ENCODE measurements at places on chromosomes 12 and 14.

GRCh38 chr14:30706704-30707103 lies 84.6 kb downstream of the SCFD1 start:
- DNase-seq = no peak

DNA sequence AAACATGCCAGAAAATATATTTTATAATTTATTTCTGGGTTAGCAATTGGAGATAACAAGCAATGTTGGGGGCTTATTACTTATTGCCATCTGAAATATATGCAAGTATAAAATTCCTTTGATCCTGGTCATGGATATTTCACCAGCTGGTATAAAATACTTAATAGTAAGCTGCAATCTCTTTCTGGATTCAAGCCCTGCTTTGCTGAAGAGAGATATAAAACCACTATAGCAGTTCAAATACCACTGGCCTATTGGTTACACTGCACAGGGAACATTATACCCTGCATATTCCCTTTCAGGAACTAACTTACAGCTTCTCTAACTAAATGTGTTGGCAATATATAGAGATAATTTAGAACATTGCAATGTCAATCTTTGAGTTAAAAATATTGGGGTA lies 546.2 kb upstream of the ATP2B1 start:
- DNase-seq = no peak

- DNase-seq = no peak
Measured at GRCh38 chr12:47903927-47904712, 674 bp downstream of the VDR start.

- no peak for DNase-seq
Measured at GRCh38 chr14:89270439-89271227, 146.4 kb downstream of the FOXN3 start.

DNA sequence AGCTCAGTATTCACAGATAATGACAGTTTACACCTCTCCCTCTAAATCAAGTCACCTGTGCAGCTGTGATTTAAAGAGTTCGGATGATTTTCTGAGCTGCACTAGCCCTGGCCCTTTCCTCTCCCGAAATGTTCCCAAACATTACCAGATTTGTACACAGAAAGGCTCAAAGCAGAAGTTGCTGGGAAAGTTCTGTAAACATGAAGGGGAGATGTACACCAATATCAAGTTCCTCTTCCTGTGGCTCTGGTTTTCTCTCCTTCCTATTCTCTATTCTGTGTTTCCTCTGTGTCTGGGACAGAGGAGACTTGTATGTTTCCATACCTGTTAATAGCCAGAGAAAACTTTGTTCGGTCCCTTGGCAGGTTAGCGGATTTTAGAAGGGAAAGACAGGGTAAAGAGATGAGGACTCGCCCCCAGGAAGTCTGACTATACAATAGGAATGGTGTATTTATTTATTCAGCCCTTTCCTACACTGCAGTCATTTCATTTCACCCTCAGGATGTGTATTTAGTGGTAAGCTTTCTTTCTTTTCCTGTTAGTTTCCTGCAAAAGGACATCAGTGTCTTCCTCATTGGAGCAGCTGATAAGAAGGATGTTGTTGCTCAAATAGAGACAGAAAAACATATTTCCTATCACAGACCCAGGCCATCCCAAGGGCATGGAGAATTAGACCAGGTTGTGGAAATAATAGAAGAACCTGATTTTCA lies 7.6 kb upstream of the NUMB start:
- no peak for DNase-seq

- DNase-seq = no peak
Measured at GRCh38 chr12:25903603-25904245, 54.8 kb upstream of the RASSF8 start.

DNA sequence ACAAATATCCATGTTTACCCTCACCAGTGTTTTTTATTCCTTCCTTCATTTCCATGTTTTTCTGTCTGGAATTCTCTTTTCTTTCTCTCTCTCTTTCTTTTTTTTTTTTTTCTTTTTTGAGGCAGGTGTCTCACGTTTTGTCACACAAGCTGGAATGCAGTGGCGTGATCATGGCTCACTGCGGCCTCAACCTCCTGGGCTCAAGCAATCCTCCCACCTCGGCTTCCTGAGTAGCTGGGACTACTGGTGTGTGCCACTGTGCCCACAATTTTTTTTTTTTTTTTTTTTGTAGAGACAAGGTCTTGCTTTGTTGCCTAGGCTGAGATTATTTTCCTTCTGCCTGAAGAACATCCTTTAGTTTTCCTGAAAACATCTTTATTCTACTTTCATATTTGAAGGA lies 15.0 kb upstream of the AMIGO2 start:
- no peak for DNase-seq

- no peak for DNase-seq
Measured at GRCh38 chr12:39830171-39830570, 210.6 kb upstream of the ABCD2 start.

DNA sequence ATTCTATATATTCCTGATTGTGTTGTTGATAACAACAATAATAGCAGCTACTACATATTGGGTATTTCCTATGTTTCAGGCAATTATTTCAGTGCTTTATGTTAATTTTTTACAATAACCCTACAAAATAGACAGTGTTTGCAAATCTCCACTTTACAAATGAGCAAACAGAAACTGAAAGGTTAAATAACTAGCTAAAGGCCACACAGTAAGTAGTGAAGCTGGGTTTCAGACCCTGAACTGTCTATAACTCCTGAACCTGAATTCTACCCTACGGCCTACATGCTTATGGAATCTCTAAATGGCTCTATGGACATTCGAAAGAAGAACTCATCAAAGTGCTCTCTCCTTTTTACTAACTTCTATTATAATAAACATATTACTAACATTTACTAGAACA lies 19.7 kb upstream of the NUDT4 start:
- no peak for DNase-seq

- DNase-seq = no peak
Measured at GRCh38 chr14:77097006-77097699, 905 bp upstream of the CIPC start.

GRCh38 chr14:35821564-35822411 lies 4.3 kb upstream of the BRMS1L start:
- no peak for DNase-seq

DNA sequence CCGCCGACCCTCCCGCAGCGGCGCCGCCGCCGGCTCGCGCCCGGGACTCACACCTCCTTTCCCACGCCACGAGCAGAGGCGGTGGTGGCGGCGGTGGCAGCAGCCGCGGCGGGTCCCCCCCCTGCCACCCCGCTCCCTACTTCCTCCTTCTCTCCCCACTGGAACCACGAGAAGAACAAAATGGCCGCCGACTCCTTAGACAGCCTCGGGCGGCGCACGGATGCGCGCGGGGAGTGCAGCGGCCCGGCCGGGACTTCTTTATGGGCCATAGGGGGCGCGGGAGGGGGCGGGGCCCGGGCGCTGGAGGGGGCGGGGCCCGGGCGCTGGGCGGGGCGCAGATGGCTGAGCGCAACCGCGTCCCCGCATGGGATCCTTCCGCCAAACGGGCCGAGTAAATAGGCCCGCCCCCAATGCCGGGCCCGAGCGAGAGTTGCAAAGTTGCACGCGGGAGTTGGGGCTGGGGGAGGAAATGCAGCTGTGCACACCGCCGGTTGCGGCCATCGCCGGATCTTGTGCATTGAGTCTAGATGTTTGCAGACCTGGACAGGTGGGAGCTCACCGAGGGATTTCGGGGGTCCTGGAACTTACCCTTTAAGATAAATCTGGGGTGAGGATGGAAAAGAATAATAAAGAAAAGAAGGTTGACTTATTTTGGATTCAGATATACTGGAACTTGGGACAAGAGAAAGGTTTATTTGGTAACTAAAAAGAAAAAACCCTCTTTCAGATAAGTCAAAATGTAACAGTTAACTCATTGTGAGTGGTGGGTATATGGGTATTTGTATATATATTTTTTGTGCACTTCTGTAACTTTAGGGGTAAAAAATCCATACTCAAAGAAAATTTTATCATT lies at the start of gene PPP1CC:
Gene PPP1CC (minus strand): TSS at position 174 of the 853 bp plus-strand sequence. CDS start 184 bp downstream, outside the sequence.
- peak; percentile 80 for DNase-seq

- DNase-seq = no peak
Measured at GRCh38 chr12:119176267-119177055, 2.3 kb upstream of the HSPB8 start.

- no peak for DNase-seq
Measured at GRCh38 chr14:104416383-104416782, 163.2 kb upstream of the C14orf180 start.

DNA sequence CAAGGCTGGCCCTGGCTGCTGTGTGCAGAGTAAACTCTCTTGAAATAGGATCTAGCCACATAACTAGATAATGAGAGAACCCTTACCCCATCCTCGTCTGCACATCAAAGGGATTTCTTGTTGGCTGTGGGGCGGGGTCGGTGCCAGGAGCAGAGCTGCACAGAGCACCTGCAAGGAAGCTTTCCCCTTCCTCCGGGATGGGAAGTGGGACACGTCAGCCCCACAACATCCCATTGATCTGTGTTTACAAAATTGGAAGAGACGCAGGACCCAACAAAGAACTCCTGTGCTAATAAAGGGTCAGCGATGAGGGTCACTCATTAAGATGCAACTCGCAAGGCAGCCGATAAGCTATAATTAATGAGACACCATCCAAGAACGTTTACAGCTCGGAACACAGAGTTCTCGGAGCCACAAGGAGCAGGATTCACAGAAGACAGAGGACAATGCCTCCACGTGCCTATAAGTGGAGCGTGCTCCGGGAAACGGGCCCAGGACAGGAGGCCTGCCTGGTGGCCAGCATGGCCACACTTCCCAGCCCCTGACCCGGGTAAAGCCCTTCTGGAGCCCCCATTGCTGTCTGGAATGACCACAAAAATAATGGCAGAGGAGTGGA lies 171.5 kb downstream of the SLC15A4 start:
- no peak for DNase-seq

DNA sequence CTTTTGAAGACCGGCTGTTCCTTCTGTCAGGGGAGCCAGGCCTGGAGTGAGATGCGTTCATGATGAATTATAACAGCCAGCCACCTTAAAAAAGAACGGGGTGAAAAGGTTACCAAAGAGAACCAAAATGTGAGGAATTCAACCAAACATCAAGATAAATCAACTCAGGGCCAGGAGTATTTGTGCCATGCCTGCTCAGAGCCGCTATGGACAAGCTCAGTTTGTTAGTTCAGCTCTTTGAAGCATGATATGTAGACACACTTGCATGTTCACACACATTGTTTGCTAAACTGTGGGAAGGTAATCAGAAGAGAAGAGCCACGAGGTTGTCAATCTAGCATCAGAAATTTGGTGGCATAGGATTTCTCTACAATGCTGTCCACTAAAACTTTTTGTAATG lies 367.4 kb upstream of the TBX3 start:
- DNase-seq = no peak

DNA sequence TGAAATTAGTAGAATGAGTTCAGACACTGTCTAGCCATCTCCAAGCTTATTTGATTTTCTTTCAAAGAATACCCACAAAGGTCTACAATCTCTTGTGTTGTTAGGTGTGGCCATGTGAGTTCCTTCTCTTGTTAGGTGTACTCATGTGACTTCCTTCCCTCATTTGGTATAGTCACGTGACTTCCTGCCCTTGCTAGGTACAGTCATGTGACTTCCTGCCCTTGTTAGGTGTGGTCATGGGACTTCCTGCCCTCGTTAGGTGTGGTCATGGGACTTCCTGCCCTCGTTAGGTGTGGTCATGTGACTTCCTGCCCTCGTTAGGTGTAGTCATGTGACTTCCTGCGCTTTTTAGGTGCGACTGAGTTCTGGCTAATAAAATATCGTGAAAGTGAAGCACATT lies 179.6 kb downstream of the TMX1 start:
- DNase-seq = peak; percentile 2

DNA sequence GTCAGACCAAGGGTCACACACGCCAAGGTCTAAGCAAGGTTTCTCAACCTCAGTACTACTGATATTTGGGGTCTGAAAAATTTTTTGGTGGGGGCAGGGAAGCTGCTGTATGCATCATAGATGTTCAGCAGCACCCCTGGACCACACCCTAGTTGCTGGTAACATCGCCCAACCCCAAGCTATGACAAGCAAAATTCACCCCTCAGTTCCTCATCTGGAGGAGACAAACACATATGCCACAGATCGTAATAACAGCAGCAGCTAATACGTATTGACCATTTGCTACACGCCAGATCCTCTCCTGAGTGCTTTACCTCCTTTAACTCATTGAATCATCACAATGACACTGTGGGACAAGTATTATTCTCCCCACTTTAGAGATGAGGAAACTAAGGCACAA lies 46.4 kb downstream of the ACTN1 start:
- DNase-seq = no peak

- DNase-seq = no peak
Measured at GRCh38 chr14:26926585-26926984, 328.8 kb upstream of the NOVA1 start.

- DNase-seq = no peak
Measured at GRCh38 chr14:66496188-66496807, 10.1 kb downstream of the CCDC196 start.

DNA sequence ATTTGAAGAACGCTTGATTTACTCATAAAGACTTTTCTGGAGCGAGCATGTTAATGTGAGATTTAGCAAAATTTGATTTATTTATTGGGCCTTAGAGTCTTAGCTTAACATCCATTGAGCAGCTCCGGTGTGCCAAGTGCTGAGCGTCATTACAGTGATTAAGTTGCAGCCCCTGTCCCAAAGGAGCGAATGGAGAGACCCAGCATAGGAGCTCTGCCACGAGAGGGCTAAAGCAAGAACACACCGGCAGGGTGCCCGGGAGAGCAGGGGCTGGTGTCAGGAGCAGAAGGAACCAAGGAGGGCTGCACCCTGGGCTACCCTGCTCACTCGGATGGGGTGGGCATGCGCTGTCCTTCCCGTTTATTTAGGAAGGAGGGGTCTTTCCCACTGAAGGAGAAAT lies 50.6 kb downstream of the PPP2R5C start:
- no peak for DNase-seq

GRCh38 chr12:116148844-116149243 lies 128.6 kb downstream of the MED13L start:
- DNase-seq = no peak

DNA sequence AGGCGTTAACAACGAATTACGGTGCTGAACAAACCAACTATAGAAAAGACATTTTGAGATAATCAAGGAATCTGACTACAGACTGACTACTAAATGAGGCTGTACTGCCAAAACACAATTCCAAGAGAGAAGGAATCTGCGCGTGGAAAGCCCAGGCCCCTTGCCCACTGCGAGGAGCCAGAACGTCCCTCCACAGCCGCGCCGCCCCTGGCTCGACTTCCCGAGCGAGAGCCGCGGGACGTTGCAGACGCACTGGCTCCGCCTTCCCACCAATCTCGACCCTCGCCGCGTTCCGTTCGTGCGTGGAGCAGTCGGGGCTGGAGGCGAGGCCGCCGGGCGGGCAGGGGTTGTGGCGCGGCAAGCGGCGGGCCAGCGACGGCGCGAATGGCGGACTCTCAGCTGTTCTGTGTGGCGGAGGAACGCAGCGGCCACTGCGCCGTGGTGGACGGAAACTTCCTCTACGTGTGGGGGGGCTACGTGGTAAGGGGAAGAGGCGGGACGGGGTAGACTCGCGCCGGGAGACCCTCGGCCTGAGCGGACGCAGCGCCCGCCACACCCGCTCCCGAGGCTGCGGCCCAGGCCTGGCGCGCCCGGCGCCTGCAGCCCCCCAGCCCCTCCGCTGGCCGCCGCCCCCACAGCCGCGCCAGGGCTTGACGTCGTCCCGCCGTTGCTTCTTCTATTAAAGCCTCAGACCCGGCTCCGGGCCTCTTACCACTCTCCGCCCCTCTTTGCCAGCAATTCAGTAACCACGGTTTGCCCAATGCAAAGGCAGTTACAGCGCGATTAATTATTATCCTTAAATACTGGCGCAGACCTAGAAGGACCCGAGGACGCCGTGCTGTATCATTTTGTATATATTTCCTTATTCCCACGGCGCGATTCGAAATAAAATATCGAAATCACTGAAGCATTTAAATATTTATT lies at the start of gene KLHDC1:
Gene KLHDC1 (plus strand): TSS at position 310 of the 924 bp plus-strand sequence. CDS start 75 bp downstream, at position 385.
- DNase-seq = peak; percentile 61

GRCh38 chr12:16152885-16153673 lies 124.4 kb downstream of the SLC15A5 start:
- no peak for DNase-seq
